ENCODE measurements at places on chromosomes 5 and 9. TPM values are rescaled to one million over a fixed set of nuclear protein-coding genes. Genes with fewer than 3 reads are reported as not detected.

DNA sequence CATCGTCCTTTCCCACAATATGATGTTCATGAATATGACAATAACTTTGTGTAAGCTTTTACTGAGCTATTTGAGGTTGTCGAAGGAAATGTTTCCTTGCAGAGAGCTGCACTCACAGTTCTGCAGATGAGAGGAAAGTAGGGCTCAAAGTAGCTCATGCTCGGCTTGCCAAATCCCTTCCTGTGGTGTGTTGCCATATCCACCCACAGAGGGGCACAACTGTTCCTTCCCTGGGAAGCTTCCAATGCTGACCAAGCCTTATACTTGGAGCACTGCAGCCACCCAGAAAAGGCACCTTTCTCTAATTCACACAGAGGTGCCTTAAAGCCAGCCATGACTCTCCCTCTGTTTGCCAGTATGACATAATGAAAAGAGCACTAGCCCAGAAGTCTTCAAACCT is 390.3 kb downstream of the CAAP1 start:
- DNase-seq = no peak

- no peak for DNase-seq
These were observed 304.1 kb downstream of the MAT2B start for GRCh38 chr5:163809473-163809872.

DNA sequence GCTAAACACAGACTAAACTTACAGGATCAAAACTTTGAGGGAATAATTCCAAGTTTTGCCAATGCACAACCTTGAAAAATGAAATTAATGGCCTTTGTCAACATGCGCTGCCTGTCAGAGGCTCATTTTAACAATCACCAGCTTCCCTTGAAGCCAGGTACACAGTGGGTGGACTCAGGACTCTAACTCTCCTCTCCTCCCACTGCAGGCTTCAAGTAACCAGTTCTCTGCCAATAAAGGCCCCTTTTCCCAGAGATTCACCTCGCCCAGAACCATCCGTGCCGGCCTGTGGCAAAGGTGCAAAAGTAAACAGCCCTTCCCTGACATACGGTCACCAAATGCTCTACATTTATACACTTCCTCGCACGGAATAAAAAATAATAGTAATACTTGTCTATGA is 18.4 kb upstream of the FBP2 start:
- peak; percentile 50 for DNase-seq

- no peak for DNase-seq
These were observed 4.0 kb downstream of the ZBED3 start for GRCh38 chr5:77083088-77083487.

TEX48 gene
- total RNA-seq = not detected

SHISAL2B gene
- total RNA-seq = not detected

CBY3 gene
- total RNA-seq = not detected

LCP2 gene
- 29.2 TPM for total RNA-seq

- DNase-seq = no peak
These were observed 111.1 kb downstream of the CACNA1B start for GRCh38 chr9:137988701-137989100.

PCDHGA7 gene
- 3.3 TPM for total RNA-seq

TPPP gene
- total RNA-seq = 4.1 TPM

DNA sequence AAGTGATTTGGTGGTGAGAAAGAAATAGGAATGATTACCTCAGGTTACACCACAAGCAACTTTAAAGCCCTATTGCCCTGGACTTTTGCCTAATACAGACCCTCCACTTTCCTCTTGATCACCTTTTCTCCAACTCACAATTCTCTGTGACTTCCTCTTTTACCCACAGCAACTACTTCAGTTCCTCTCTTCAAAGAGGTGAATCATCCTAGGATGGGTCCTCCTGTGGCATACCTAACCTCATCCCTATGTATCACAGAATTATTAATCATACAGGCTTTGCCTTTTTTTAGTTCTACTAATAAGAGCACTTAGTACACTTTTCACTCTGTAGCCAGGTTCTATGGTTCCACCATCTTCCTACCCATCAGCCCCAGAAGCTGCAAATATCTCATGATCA is 19.6 kb upstream of the INSL6 start:
- no peak for DNase-seq

DNA sequence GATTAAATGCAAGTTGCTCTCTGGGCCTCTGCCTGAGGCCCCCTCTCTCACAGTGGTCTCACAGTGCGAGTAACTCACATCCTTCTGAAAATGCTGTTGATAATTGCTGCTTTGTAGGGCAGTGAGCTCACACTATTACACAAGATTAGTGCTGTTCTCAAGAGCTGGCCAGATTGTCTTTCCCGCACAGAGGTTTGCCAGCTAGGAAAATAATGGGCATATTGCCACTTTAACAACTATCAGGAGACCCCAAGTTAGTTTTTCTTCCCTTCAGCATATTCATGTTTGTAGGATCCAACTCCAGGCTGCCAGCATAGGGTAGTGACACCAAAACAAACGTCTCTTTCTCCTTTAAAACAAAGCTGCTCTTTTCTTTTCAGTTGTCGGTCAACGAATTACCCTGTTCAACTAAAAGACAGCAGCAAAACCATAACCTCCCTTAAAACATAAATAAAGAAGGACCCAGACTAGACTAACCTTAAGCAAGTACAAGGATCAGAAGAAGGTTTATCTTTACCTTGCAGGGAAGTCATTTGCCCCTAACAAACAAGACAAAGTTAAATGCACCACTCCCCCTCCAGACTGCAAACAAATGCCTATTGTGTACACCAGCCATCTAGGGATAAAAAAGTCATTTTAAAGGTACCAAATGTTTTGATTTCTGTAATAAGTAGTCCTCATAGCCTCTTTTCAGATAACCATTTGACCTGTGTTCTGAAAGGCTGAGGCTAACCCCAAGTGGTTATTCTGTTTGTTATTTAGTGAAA is 91.4 kb downstream of the VCAN start:
- no peak for DNase-seq

- DNase-seq = no peak
These were observed 32.5 kb downstream of the GRAMD2B start for GRCh38 chr5:126455728-126456127.

DNA sequence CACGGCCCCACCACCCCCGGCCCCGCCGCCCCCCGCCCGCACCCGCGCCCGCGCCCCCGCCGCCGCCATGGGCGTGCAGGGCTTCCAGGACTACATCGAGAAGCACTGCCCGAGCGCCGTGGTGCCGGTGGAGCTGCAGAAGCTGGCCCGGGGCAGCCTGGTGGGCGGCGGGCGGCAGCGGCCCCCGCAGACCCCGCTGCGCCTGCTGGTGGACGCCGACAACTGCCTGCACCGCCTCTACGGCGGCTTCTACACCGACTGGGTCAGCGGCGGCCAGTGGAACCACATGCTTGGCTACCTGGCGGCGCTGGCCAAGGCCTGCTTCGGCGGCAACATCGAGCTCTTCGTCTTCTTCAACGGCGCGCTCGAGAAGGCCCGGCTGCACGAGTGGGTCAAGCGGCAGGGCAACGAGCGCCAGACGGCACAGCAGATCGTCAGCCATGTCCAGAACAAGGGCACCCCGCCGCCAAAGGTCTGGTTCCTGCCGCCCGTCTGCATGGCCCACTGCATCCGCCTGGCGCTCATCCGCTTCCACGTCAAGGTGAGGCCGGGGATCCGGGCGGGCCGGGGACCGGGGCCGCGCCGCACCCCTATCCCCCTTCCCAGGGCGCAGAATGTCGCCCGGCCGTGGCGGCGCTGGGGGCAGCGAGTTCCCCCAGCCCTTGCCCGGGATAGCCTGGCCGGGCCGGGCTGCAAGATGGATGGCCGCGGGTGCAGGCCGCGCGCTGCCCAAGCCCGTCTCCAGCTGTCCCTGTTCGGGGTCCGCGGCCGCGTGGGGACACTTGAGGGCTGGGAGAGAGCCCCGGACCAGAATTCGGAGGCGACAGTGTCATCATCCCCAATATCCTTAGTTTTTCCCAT is 594 bp downstream of the FAM120A start:
- peak; percentile 58 for DNase-seq

- no peak for DNase-seq
These were observed 42.0 kb downstream of the SLC1A3 start for GRCh38 chr5:36648426-36648825.

DNA sequence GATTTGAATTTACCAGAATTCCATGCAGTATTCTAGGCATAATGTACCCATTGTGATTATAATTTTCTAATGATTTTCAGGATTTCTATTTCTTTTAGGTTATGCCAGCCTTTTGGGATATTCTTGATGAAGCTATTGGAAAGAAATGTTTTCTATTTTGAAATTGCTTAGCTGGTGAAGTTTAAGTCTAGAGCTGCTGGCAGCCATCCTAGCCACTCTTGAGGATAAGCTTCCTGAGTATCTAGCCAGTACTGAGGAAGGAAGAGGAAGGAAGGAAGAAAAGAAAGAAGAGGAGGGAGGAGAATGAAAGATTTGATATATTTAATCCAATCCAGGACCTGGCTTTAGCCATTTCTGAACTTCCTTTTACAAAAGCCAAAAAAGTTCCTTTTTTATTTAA is 142.1 kb upstream of the DAB2 start:
- DNase-seq = no peak

ADAMTS16 gene
- total RNA-seq = 4.4 TPM

PCDHGA5 gene
- total RNA-seq = 3.4 TPM

FGFR4 gene
- total RNA-seq = 22.9 TPM

DNA sequence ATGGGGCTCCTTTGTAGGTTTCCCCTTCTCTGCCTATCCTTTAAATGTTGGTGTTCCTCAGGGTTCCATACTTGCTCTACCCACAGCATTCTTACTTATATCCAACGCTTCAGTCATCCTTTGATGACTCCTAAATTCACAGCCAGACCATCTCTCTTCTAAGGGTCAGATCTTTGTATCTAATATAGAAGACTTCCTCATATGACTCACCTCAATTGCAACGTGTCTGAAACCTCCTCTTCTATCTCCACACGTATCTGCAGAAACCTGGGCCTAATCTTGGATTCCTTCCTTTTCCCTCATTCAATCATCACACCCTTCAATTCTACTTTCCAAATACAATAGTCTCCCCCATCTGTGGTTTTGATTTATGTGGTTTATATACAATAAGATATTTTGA is 68.3 kb downstream of the HMGCR start:
- no peak for DNase-seq

- DNase-seq = peak; percentile 77
These were observed 31.4 kb downstream of the ANXA6 start for GRCh38 chr5:151126199-151126645.

MLLT3 gene
- 31.6 TPM for total RNA-seq

LCN9 gene
- total RNA-seq = not detected

DNA sequence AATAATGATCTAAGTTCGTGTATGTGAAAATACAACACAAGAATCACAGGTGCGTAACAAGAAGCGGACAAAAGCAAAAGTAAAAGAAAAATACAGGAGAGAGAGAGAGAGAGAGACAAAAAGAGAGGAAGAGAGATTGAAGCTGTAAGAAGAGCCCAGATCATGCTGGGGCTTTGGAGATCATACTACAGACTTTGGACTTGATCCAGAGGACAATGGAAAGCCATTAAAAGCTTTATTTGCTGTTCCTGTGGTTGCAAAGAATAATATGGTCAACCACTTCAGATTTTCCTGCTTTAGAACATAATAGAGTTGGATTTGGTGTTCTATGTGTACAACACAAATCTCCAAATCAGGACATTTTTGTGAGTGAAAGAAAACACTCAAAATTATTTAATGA is 561.4 kb downstream of the CAAP1 start:
- DNase-seq = no peak

DNA sequence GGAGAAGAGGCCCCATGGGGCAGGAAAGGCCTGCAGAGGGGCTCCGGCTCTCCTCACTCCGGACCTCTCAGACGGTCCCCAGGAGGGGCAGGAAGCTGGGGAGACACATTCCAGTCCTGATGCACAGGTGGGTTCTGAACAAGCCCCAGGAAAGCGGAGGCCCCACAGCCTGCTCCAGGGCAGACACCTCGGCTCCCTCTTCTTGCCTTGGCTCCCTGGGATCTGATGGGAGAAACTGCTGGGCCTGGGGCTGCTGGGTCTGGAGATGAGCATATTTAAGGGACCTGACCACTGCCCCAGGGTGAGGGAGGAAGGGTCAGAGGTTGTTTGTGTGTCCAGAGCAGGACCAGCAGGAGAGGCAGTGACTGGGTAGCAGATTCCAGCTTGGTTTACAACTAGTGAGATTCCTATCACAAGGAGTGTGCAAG is 1.2 kb downstream of the CORO2A start:
- no peak for DNase-seq

SPIN1 gene
- total RNA-seq = 60.8 TPM

NFIL3 gene
- total RNA-seq = 26.4 TPM

- no peak for DNase-seq
These were observed 473.5 kb downstream of the MAT2B start for GRCh38 chr5:163978897-163979296.

NIM1K gene
- 0.32 TPM for total RNA-seq

DNA sequence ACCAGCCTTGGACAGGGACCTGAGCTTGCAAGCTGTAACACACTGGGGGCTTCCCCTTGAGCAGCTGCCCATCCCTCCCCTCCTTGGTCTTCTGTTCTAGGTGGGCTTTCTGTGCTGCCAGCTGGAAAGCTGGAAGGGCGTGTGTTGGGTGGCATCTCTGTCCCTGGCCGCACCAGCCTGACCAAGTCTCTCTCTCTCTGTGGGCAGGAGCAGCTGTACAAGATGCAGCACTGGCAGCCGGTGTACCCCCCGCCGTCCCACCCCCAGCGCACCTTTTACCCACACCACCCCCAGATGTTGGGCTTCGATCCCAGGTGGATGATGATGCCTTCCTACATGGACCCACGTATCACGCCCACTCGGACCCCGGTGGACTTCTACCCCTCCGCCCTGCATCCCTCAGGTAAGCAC is 32.1 kb upstream of the POMT1 start:
- DNase-seq = no peak

DNA sequence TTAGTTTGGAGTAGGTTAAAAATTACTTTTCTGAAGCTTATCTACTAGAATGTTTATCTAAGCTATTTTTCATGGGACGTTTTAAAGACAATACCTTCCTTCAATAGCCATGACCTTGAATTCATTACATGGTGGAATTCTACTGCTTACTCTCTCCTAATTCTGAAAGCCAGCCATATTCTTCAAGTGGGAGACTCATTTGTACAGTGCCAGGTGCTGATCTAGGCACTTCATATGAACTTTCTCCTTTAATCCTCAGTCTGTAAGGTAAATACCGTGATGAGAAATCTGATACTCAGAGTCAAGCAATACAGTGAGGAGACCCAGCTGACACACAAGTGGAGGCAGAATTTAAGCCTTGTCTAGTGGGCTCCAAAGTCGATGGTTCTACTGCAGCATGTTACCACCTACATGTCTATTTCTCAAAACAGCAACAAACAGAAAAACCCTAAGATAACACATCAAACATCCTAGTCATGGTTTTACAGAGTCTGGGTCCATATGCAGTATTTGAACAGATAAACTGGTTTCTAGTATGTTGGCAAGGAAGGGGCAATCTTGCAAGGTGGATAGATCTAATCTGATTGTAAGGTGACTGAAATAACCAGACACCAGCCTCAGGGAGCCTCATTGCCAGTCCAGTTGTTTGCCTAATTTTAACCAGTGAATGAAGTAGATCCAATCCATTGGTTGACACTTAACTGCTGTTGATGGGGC is 243.7 kb downstream of the PIK3R1 start:
- no peak for DNase-seq

SLC1A1 gene
- 33.7 TPM for total RNA-seq

RICTOR gene
- 20.7 TPM for total RNA-seq
